ENCODE measurements at places on chromosomes 2 and 18.

DNA sequence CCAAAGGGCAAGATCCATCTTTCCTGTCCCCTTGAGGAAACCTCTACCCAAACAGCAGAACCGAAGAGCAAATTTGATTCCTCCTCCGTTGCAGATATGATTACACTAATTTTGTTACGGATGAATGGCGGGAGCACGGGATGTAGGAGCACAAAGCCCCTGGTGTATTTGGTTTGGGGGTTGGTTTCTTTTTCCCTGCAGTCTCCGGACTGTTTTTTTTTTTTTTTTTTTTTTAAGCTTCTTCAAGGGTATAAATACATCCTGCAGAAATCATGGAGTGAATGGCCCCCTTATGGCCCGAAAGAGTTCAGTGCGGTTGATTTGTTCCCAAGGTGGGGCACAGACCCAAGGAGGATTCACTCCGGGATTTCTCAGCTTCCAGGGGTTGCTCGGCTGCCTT is 135.3 kb upstream of the SH3BP4 start:
- DNase-seq, result no peak

DNA sequence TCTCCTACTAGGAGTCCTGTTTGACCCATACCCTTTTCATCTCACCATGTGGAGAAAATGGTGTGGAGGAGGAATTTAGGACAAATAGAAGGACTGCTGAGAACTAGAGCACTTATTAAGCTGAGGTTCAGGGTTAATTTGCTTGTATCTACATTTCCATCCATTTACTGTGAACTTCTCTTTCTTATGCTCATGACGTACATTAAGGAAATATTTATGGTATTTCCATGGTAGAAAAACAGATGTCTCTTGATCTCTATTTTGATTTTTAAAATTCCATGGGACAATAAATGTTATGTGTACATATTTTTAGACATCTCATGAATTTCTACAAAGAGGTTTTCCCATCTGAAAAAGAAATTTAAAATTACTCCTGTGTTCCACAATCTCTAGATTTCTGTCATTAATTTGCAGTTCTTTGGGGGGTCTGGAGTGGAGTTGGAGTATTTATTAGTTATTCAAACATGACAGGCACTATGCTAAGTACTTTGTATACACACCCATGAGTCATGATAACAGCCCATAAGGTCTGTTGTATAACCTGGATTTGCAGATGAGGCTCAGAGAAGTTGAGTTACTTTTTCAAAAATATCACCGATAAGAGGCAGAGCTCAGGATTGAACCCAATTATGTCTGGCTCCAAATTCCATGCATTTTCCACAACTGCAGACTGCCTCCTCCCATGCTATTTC is 112.6 kb downstream of the COPS8 start:
- DNase-seq, result peak; percentile 49

GRCh38 chr2:70974592-70974991 is 3.8 kb upstream of the ANKRD53 start:
- no peak for DNase-seq

GRCh38 chr2:98078701-98079100 is 8.3 kb upstream of the VWA3B start:
- no peak for DNase-seq

- DNase-seq, result no peak
Measured at GRCh38 chr18:64710105-64710861, 561.4 kb upstream of the LINC00305 start.

- DNase-seq, result no peak
Measured at GRCh38 chr2:103740631-103741030, 978.8 kb downstream of the TMEM182 start.

GRCh38 chr18:12819322-12819721 is 64.7 kb downstream of the PTPN2 start:
- DNase-seq, result no peak

- no peak for DNase-seq
Measured at GRCh38 chr2:217192366-217192765, 332.5 kb upstream of the TNP1 start.

GRCh38 chr2:163802284-163802683 is 66.5 kb upstream of the FIGN start:
- no peak for DNase-seq

DNA sequence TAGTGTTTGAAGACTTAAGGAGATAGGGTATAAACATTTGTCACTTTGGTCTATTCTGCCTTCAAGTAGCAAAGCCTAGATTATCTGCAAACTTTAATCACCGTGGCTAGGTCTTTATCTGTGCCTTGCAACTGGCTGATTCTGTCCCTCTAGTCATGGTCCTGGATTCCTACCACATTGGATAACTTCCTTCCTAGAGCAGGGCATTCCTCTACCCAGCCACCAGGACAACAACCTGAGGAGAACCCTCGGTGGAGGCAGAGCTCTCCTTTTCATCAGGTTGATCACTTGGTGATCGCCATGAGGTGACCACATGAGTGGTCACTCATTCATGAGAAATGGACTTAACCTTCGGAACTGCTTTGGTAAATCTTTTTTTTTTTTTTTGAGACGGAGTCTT is 25.3 kb upstream of the PTPRM start:
- DNase-seq, result no peak

DNA sequence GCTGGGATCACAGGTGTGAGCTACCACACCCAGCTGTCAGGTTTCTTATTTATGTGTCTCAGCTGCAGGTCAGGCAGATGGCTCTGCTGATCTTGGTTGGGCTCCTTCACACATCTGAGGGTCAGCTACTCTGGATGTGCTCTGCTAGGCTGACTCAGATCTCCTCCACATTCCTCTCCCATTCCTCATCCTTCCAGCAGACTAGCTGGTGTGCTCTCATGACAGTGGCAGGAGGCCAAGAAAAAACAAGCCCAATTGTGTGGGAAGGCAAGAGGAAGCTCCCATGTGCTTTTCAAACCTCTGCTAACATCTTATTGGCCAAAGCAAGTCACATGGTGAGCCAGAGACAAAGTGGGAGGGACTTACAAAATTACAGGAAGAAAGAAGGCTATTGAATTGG is 11.7 kb upstream of the MSH6 start:
- DNase-seq, result peak; percentile 83

DNA sequence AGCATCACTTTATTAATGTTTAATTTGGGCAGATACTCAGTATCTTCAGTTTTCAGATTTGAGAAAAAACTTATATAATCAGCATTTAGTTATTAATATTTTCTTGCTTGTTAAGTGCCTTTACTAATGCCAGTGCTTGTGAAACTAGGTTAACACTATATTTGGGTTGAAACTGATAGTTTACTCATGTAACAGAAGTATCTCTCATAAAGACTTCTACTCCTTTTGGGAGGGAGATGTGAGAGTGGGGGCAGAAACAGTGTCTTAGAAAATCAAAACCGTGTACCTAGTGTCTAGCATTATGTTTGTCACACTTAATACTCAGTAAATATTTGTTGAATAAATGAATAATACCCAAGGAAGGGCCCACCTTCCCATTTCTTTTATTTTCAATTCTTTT is 129.5 kb downstream of the MSTN start:
- DNase-seq, result no peak

- peak; percentile 79 for DNase-seq
Measured at GRCh38 chr18:41096504-41096903, 858.5 kb upstream of the PIK3C3 start.

- DNase-seq, result no peak
Measured at GRCh38 chr2:229635371-229635680, 79.0 kb downstream of the DNER start.

- peak; percentile 13 for DNase-seq
Measured at GRCh38 chr2:1538663-1539062, 125.4 kb downstream of the TPO start.

DNA sequence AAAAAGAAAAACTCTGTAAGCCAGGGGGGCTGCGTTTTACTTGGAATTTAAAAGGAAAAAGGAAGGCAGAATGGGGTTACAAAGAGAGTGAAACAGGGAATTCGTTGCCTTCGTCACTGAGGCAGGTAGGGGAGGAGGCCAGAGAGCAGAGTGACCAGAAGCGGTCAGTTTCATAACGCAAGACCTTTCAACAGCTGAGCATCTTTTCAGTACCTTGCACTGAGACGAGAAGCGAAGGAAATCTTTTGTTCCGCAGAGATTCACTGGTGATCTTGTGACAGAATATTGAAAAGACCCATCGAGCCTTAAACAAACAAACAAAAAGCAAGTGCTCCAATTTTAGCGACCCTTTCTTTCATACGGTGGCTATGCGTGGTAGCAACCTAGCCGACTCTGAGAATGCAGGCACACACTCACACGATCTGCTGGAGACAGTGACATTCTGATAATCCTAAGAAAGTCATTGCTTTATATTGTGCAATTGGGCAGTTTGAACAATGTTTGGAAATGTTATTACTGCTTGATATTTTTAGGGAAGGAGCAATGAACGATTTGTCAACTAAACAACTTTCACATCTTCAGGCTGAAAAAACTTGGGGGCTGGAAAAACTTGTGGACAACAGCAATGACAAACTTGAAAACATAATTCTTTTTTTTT is 93.8 kb upstream of the ODC1 start:
- DNase-seq, result no peak

- DNase-seq, result no peak
Measured at GRCh38 chr2:72914206-72914559, 3.1 kb upstream of the EMX1 start.

- DNase-seq, result peak; percentile 78
Measured at GRCh38 chr2:215904101-215904500, 109.2 kb downstream of the MREG start.

- no peak for DNase-seq
Measured at GRCh38 chr2:12032398-12032797, 286.0 kb downstream of the LPIN1 start.

GRCh38 chr18:61898640-61899101 is 5.9 kb upstream of the RNF152 start:
- DNase-seq, result no peak

- DNase-seq, result no peak
Measured at GRCh38 chr2:14544247-14544646, 88.3 kb upstream of the LRATD1 start.

DNA sequence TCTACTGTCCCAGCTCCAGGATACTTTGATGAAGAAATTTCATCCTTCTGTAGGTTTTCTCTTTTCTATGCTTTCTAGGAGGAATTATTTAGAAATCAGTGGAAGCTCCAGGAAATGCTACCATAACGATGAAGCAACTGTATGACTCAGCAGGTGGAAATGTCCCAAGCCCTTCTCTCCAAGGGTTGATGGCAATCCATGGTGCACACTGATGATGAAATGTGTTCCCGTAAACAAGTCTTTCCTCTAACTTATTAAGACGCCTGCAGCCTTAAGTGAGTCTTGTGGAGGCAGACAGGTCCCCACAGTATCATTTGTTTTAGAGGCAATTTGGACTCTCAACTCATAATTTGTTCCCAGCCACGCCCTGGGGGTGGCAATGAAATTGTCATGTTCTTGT is 777.6 kb upstream of the SOX11 start:
- peak; percentile 4 for DNase-seq

- no peak for DNase-seq
Measured at GRCh38 chr18:25360301-25360899, 8.4 kb upstream of the ZNF521 start.

- peak; percentile 28 for DNase-seq
Measured at GRCh38 chr2:98009887-98010760, 14.4 kb upstream of the TMEM131 start.

DNA sequence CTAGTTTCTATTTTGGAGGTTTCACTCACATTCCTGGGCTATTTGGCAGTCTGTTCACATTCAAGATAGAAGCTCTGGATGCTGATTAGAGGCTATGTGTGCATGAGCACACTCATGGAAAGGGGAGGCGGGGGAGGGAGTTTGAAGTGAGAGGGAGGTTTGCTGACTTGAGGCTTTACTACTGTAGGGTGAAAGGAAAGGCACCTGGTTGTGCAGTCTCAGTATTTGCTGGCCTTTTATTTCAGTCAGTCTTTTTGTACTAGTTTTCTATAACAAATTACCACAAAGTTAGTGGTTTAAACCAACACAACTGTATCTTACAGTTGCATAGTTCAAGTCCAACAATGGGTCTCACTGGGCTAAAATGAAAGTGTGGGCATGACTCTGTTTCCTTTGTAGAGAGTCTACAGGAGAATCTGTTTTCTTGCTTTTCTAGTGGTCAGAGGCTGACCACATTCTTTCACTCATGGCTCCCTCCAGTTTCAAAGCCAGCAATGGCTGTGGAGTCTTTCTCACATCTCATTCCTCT is 47.7 kb upstream of the NR4A2 start:
- no peak for DNase-seq

GRCh38 chr2:117621326-117621725 is 193.2 kb upstream of the DDX18 start:
- DNase-seq, result no peak
